ENCODE measurements at places on chromosomes 7 and 10.

DNA sequence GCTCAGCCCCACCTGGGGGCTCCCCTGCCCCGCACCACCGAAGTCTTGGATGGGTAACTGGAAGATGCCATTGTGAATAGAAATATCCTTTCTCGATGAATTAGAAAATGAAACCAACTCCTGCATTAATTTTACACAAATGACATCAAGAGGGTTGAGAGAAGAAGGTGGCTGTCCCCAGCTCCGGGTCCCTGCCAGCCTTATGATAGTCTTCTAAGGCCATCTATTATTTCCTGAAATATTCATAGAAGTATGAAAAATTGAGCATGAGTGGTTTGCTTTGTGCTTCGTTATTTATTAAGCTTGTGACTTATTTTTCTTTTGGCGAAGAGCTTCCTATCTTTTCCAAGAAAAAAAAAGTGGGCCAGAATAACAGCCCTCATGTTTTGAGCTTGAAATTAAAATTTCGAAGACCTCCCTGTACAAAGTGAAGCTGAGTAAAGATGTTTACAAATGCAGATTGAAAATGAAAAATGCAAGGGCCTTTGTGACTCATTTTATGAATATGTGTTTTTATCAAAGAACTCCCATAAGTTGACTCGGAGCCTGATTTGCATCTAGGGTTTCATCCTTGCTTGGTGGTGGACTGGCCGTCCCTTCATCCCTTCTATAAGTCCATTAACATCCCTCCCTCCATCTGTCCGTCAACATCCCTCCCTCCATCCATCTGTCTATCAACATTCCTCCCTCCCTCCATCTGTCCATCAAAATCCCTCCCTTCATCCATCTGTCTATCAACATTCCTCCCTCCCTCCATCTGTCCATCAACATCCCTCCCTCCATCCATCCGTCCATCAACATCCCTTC, 20.5 kb upstream of the CFAP46 start:
- DNase-seq: no peak

- no peak for DNase-seq
These were observed 83.5 kb downstream of the PRPF18 start for GRCh38 chr10:13670311-13670710.

DNA sequence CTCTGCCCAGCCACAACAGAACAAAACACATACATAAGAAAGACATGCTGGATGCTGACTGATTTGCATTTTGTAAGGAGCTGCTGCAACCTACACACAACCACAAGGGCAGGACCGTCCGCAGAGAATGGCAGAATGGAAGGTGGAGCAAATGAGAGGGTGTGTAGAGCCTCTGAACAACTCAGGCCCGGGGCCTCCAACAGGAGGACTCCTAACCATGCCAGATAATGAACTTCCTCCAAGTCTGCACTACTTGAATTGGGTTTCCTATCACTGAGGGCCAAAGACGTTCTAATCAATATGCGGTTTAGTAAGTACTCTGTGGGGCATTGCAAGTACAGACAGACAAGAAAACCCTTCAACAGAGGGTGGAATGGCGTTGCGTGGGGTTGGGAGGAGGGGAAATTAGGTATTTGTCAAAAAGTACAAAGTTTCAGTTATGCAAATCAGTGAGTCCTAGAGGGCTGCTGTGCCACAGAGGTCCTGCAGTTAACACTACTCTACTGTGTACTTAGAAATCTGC, 14.6 kb downstream of the VOPP1 start:
- DNase-seq: no peak

GRCh38 chr7:129828989-129829736, 123.6 kb downstream of the UBE2H start:
- DNase-seq: peak; percentile 16

DNA sequence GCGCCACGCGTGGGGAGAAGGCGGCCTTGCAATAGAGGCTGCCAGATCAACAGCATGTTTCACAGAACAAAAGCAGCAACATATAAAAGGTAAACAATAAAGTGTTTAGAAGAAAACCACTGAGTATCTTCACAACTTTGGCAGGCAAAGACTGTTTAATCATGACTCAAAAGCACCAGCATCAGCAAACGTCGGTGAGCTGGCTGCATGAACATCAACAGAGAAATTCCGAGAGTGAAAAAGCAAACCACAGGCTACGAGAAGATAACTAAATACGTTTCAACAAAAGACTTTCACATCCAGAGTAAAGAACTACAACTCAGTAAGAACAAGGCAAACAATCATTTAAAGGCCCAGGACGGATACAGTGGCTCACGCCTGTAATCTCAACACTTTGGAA, 172.0 kb downstream of the MAD1L1 start:
- DNase-seq: peak; percentile 57

- no peak for DNase-seq
These were observed 42.8 kb downstream of the HSPA12A start for GRCh38 chr10:116699471-116700150.

- peak; percentile 65 for DNase-seq
These were observed 336.8 kb upstream of the IGFBP3 start for GRCh38 chr7:46257761-46258448.

DNA sequence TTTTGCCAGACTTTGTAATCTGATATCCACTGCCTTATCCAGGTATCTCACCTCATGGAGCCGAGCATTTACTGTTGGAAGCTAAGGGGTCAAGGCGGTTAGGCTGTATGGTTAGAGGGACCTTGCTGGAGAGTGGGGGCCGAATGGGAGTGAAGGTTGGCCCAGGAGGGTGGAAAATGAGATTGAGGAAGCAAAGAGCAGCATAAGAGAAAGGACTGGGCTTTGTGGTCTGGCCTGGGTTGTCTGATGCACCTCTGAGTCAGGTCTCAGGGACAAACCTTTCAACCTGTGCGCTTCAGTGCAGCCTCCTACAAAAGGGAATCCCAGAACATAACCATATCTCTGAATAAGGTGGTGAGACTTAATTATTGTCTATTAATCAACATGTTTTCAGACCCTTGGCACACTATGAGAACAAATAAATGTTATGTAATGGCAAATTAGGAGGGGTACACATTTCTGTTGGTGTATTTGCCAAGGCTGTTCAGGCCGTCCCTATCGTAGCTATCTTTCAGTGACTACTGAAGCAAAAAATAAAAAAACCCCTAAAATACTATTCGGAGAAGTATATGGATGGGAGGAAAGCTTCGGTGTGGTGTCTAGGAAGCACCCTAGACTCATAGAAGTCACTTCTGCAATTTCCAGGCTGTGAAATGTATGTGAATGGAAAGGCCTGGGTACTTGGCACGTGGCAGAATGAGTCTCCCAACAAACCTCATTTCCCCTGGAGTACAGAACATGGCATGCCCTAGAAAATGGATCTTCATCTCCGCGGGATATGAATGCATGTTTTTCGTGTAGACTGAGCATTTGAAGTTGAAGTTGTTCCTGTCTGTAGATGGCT, 4.3 kb downstream of the CAMK1D start:
- no peak for DNase-seq

GRCh38 chr7:25118048-25118753, 6.9 kb downstream of the CYCS start:
- DNase-seq: no peak

DNA sequence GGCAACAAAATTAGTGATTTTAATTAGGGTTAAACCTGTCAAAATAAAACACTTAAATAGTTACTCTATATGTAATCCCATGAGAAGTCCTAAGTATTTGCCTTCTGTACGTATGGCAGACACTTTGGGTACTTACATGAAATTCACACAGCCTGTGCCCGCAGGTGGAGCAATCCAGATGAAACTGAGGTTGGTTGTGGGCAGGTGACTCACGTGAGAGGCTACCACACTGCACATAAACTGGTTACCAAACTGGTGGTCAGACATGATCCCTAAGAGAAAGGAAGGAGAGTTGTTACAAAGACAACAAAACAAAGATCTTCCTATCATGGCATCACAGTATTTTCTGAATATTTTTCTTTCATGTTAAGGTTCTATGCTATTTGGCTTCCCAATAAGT, 156.1 kb downstream of the RELN start:
- DNase-seq: no peak

GRCh38 chr10:131856441-131857094, 44.2 kb upstream of the PPP2R2D start:
- DNase-seq: no peak

- DNase-seq: peak; percentile 3
These were observed 1634.5 kb upstream of the LRRTM3 start for GRCh38 chr10:65291286-65291685.

- DNase-seq: no peak
These were observed 42.4 kb downstream of the REEP3 start for GRCh38 chr10:63563623-63564022.

DNA sequence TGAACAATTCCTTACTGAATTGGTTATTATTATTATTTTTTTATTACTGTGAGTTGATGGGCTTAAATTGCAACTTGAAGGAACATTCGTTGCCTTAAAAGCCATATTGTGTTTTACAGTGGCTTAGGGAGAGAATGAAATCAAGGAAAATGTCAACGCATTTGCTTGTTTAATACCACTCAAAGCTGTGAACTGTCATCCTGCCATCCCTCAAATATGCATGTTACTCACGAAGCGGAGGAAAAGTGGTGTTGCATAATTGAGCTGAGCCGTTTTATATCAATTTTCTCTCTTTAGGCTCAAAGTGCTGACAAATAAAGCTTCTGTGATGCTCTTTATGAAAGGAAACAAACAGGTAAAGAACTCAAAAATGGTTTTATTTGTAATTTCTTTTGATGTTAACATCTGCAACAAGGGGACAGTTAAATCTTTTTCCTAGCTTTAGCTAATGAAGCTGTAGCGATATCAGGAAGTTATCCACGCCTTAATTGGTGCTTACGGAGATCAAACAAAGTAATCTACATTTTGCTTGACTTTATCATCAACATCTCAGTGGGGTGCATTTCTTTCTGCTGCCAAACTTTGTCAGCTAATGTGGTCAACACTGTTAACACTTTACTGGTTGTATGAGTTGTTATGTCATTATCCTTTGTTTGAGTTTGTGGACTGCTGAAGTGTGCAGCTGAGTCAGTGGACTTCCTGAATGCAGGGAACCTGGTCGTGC, 33.1 kb downstream of the GLRX3 start:
- DNase-seq: no peak

GRCh38 chr7:91800389-91800788, 80.1 kb downstream of the MTERF1 start:
- DNase-seq: no peak

DNA sequence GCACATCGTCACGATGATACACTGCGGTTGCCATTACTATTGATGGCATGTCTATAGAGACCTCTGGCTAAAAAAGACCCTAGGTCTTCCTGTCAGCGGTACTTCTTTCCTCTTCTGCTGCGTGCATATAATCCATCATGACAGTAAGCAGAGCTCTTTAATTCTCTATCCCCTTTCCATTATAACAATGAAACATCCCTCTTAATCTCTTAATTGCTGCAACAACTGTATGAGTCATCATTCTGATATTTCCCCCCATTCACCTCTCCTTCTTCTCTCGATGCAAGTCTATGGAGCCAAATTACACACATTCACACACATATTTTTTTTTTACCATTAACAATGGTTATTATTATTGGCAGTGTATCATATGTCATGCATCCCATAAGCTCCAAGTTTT, 45.2 kb upstream of the AKR1E2 start:
- DNase-seq: peak; percentile 44

- DNase-seq: no peak
These were observed 44.3 kb downstream of the MSRB2 start for GRCh38 chr10:23139677-23140076.

DNA sequence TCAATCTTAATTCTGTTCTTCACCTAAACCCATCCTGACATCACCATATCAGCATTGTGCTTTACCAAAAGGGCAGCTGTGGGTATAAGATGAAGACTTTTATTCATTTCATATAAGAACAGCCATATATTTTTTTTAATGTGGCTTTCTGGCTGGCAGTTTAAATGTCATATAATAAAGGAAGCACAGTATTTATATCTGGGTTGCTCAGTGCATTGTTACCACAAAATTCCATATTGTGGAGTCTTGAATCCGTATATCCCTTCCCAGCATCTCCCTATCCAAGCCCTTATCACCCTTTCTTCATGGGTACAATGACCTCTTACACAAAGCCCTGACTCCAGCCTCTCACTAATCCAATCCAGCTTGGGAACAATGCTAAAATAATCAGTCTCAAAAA, 125.8 kb downstream of the RAPGEF5 start:
- DNase-seq: no peak

GRCh38 chr10:49001870-49002672, 62.4 kb upstream of the LRRC18 start:
- DNase-seq: no peak

GRCh38 chr10:79396520-79396919, 48.9 kb downstream of the ZCCHC24 start:
- DNase-seq: no peak

- DNase-seq: no peak
These were observed 135.4 kb upstream of the PCBD1 start for GRCh38 chr10:71023704-71024283.

- peak; percentile 57 for DNase-seq
These were observed 31.9 kb downstream of the LCOR start for GRCh38 chr10:96863922-96864543.

DNA sequence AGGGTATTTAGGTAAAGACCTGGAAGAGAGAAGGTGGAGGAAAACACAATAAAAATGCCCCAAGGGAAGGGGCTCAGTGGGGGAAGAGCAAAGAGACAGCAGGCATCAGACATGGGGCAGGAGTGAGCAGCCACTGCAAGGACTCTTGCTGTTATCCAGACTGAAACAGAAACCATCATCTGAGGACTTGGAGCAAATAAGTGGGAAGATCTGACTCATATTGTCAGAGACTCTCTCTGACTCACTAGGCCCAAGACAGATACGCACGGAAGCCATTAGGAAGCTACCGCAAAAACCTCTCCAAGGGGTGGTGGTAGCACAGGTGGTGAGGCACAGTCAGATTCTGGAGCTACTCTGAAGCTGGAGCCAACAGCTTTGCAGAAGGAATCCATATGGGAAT, 110.7 kb downstream of the RNF32 start:
- peak; percentile 95 for DNase-seq

- no peak for DNase-seq
These were observed 47.2 kb upstream of the TNRC18 start for GRCh38 chr7:5470816-5471215.

DNA sequence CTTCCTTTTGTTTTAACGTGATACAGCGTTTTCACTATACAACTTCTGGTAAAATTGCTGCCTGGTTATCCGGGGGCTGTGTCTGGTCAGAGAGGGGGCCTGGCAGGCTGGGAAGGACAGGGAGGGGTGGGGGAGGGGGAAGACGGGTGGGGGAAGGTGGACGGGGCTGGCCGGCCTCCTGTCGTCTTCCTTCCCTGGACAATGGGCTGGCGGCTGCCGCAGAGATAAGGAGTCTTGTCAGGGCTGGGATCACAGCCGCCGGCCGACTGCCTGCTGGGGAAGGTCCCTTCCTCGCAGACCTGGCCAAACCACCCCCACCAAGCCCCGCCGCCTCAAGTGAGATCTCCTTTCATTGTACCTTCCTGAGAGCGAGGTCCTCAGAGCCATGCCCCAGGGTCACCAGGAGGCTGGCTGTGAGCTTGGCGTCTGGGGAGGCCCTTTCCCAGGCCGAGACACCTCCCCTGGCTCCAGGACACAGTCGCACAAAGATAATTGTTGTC, 151.2 kb upstream of the TNRC18 start:
- no peak for DNase-seq

GRCh38 chr7:123823898-123824753, 20.8 kb upstream of the HYAL4 start:
- DNase-seq: no peak

- no peak for DNase-seq
These were observed 179.9 kb upstream of the CXCL12 start for GRCh38 chr10:44564790-44565189.

All from mesenchymal stem cell (in vitro differentiated cells and primary cell).